Muscle of leg (tissue), 16 donors: ENCODE measurements at places on chromosomes 2 and 18. TPM values are rescaled to one million over a fixed set of nuclear protein-coding genes. Genes with fewer than 3 reads are reported as not detected.

DNA sequence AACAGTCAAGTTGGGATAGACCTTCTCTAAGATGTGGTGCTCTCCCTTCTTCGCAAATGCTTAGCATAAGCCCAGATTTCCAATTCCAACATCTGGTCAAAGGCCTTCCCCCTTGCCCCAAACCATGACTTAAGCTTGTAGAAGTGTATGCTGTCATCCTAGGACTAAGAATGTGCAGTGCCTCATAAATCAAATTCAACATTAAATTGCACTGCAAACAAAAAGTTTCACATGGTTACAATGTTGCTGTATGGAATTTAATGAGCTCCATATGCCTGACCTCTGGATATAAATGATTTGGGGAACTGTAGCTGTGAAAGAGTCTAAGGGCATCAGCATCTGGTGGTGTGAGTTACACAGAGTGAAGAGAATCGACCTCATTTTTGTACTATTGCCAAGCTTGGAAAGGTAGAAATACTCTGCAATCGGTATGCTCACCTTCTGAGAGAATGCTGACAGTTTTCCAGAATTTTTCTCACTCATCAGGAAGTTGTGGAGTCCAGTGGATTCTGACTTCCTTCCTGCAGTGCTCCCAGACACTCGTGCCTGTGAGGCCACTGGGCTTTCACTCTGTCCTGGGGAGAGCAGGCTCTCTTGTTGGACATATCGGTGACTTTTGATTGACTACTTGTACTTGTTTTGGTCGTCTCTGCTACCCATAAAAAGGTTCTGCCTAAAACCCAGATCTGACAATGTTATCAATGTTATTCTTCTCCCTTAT lies 40.6 kb downstream of the FASTKD2 start:
- peak; percentile 92 for DNase-seq

ZNF532 gene
- 49.1 TPM for polyA plus RNA-seq

ELOA2 gene
- polyA plus RNA-seq: not detected

- no peak for DNase-seq
Observed at GRCh38 chr2:62136956-62137830, 58.7 kb upstream of the B3GNT2 start.

TRAK2 gene
- polyA plus RNA-seq: 29.8 TPM

- peak; percentile 81 for DNase-seq
Observed at GRCh38 chr2:164495491-164496223, 125.6 kb downstream of the GRB14 start.

- DNase-seq: peak; percentile 58
Observed at GRCh38 chr2:225173909-225174308, 131.6 kb upstream of the DOCK10 start.

- peak; percentile 25 for DNase-seq
Observed at GRCh38 chr2:226030369-226030768, 630.9 kb downstream of the NYAP2 start.

GPR155 gene
- polyA plus RNA-seq: 3.8 TPM

GRCh38 chr2:45190481-45190942 lies 181.3 kb upstream of the SIX2 start:
- no peak for DNase-seq

TAF4B gene
- 2.0 TPM for polyA plus RNA-seq

GRCh38 chr2:42048299-42049220 lies 739 bp downstream of the PKDCC start:
- DNase-seq: peak; percentile 73

GRCh38 chr2:102116630-102117471 lies 25.7 kb upstream of the IL1R1 start:
- peak; percentile 39 for DNase-seq

CWC22 gene
- polyA plus RNA-seq: 24.7 TPM

- DNase-seq: peak; percentile 87
Observed at GRCh38 chr2:217713395-217714286, 289.2 kb downstream of the TNS1 start.

DNA sequence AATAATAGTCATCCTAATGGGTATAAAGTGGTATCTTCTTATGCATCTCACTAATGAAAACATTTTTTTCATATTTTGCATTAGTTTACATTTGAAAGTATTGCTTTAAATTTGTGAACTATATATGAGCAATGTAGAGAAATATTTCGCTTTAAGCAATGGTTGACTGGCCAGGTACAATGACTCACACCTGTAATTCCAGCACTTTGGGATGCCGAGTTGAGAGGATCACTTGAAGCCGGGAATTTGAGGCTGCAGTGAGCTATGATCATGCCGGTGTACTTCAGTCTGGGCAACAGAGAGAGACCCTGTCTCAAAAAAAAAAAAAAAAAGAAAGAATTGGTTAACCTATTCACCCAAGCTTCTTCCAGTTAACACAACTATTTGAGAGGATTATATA lies 15.1 kb downstream of the ZCCHC2 start:
- DNase-seq: no peak

- DNase-seq: peak; percentile 37
Observed at GRCh38 chr18:63683152-63683551, 19.6 kb upstream of the SERPINB11 start.

DNA sequence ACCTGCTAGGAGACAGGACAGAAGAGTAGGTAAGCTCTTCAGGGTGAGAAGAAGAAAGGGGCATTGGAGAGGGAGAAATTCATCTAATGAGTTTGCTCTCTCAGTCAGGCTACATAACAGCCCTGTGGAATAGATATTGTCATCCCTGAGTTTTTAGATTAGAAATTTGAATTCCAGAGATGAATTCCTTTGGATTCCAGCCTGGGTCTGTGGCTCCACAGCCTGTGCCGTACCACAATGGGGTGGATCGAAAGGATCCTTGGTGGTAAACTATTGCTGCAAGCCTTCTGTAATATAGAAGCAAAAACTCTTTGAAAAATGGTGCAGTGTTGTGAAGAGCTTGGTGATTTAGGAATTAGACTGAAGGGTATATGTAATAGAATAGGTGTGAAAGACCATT lies 21.0 kb downstream of the MYO1B start:
- no peak for DNase-seq

DNA sequence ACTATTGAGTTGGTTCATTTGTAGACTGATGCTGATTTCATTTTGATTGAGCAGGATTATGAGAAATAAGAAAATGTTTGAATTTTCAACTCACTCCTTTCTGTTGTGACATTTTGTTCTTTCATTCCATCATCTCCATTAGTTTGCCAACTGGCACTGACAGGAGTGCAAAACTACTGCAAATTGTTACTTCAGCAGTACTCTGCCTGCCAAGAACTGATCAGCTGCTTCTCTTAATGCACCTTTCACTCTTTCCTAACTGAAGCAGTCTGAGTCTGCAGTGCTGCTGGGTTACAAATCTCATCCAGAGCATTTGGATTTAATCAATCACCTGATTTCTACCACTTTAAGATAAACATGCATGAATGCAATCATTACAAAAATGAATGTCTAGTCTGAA lies 70.9 kb downstream of the TMEFF2 start:
- peak; percentile 95 for DNase-seq

ECEL1 gene
- polyA plus RNA-seq: 0.18 TPM

- DNase-seq: peak; percentile 59
Observed at GRCh38 chr18:66495844-66496243, 108.0 kb downstream of the CDH19 start.

GRCh38 chr2:241742320-241742939 lies 8.0 kb downstream of the D2HGDH start:
- DNase-seq: no peak

GRCh38 chr2:153235516-153235915 lies 243.0 kb downstream of the RPRM start:
- no peak for DNase-seq

DNA sequence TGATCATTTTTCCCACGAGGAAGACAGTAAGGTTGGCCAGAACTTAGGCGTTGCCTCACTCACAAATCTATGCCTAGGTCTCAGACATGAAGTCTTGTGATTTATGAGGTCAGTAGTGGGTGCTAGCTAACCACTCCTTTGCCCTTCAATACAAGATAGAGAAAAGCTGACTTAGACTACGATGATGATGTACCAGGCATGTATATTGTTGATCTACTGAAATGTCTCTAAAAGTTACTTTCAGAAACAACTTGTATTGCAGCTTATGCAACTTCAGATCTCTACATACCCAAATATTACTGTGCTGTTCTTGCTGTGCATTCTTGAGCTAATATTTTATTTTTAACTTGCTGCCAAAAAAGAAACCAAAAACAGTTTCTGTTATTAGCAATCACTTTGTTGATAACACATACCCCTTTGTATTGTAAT lies 30.6 kb downstream of the MAPRE2 start:
- no peak for DNase-seq

PSTPIP2 gene
- 2.1 TPM for polyA plus RNA-seq

MYCN gene
- polyA plus RNA-seq: 6.6 TPM

DNA sequence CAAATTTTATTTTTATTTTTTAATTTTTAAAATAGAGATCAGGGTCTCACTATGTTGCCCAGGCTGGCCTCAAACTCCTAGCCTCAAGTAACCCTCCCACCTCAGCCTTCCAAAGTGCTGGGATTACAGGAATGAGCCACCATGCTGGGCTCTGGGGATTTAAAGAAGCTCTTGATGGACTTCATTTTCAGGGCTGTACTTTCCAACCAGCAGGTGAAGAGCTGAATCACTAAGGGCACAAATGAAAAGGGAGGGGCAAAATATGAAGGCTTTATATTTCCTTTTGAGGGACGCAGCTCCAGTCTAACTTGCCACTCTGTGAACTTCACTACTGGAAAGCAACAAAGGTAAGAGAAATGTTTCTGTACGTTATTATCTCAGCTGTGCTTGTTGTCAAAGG lies at the start of gene SERPINB11:
TSS of gene SERPINB11 (plus strand) at position 301 of the 400 bp plus-strand sequence. CDS start 7,234 bp downstream, outside the sequence.
- DNase-seq: no peak

DNA sequence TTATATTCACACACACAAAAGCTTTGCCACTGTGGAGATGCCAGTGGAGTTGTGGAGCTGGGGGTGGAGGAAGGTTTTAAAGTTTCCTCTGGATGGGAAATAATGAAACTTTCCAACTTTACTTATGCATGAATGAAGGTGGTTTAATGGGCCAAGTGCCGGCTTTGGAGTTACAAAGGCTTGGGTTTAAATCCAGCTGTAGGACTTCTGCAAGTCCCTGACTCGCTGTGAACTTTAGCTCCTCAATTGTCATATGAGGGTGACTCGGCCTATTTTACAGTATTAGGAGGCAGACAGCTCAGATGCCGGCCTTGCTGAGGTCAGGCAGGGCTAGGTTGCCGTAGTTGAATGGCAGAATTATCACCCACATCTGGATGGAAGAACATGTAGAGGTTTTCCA lies 415.8 kb upstream of the TRIB2 start:
- no peak for DNase-seq

C1D gene
- polyA plus RNA-seq: 30.2 TPM
